ENCODE measurements at places on chromosomes 6 and 20. TPM values are rescaled to one million over a fixed set of nuclear protein-coding genes. Genes with fewer than 3 reads are reported as not detected.

MRPL14 gene
- 60.8 TPM for total RNA-seq

MUC22 gene
- total RNA-seq = not detected

SLC32A1 gene
- total RNA-seq = not detected

RFX6 gene
- not detected for total RNA-seq

DNA sequence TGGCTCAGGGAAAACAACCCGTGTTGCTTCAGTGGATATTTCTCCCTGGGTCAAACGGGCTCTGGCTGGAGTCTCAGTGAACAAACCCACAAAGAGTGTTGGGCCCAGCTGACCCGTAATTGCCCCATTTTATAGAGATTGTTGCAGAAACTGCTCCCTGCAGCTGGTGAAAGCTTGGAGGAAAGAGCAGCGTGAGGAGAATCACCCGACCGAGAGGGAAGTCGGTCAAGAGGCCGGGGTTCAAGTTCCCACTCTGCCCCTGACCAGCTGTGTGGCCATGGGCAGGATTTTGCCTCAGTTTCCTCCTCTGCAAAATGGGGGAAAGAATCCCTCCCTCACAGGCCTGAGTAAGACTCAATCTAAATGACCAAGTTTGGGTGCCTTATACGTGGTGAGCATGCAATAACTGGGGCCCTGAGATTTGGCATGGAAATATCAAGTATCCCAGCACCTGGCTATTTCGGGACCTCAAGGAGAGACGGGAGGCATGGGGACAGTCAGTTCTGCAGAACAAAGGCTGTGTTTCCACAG is 1.7 kb upstream of the TGM2 start:
- DNase-seq = no peak

Measured in activated naive CD8-positive, alpha-beta T cell treated with anti-CD3 and anti-CD28 coated beads for 36 hours (primary cell).